ENCODE measurements at places on chromosomes 16 and 17.

GRCh38 chr17:57114085-57114673 lies 29.1 kb downstream of the AKAP1 start:
- DNase-seq = peak; percentile 30

DNA sequence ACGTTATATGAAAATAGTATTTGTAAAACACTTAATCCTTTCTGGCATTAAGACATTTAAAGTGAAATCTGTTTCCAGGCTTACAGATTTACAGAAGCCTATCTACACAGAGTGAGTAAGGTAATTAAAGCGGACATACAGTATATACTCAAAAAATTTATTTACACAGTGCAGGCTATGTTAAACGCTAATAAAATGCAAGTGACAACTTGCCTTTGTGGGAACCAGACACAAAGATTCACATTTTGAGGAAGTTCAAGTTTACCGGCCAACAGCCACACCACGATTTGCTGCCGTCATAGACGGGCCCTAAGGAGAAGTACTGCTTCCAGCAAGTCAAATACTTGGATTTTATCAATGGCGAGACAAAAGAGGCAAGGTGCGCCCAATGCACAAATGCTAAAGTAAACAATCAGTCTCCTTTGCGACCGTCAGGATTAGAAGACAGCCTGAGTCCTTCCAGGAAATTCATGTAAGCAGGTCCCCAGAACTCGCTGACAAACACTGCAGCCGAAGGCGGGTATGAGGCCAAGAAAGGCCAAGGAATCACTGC lies 801 bp downstream of the VPS35 start:
- DNase-seq = peak; percentile 77

DNA sequence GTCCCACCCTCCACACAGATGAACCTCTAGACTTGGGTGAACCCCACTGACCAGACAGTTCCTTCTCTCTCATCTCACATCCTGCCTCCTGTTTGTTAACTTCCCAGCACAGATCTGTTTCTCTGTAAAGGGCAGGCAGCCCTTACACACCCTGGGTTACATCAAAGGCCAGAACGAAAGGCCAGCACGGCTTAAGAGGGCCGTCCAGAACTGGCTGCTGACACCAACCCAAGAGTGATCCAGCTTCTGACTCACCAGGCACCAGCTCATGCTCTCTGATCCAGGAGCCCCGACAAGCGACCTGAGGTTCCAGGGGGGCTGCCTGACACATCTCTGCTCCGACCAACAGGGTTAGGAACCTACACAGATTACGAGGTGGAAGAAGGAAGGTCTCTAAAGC lies 86.9 kb downstream of the MRM3 start:
- DNase-seq = no peak

DNA sequence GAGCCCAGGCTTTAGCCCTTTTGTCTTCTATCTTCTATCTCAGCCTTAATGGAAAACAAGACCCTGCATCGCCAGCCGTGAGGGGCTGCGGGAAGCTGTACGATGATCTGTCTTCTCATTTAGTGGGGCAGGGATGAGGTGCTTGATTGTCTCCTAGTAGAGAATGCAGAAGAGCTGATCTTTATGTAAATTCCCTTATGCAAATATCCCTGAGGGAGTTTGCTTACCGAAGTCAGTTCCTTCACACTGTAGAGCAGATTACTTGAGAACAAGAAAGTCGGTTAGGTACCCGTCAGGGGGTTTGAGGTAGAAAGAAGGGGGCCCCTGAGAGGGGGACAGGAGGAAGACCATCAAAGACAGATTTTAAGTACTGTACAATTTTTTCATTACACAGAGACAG lies 66.2 kb downstream of the IRF8 start:
- DNase-seq = no peak

DNA sequence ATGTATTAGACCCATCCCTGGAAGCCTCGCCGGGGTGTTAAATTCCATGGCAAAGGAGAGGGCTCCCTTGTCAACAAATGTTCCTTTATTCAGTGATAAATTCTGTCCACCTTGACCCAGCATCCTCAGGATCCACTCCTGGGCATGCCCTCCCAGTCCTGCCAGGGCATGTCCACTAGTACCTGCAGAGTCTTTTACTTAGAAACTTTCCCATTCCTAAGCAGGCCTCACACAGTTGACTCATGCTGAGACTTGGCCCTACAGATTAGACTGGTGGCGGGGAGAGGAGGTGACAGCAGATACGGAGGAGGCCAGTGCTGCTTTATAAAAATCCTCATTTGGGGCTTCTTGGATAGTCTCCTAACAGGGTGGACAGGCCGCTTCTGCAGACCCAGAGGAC lies 88.8 kb downstream of the CYLD start:
- DNase-seq = no peak

- DNase-seq = no peak
Observed at GRCh38 chr17:78935419-78936323, 10.5 kb upstream of the TIMP2 start.

DNA sequence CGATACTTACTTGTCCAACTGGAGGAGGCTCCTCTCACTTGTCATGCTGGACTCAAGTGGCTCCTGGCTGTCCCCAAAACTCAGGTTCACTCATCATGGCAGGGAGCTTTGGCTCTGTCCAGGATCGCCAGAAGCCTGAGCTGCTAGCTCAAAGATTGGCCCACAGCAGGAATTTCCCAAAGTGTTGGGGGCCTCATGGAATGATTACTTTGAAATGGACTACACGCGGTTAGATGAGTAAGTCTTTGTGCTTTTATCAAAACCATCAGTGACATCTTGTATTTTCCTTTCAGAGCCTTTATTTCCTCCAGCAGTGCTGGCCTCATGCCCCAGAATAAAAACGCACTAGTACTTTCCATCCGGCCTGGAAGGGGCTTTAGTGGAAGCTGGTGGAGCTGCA lies 29.2 kb upstream of the PHB1 start:
- DNase-seq = no peak

DNA sequence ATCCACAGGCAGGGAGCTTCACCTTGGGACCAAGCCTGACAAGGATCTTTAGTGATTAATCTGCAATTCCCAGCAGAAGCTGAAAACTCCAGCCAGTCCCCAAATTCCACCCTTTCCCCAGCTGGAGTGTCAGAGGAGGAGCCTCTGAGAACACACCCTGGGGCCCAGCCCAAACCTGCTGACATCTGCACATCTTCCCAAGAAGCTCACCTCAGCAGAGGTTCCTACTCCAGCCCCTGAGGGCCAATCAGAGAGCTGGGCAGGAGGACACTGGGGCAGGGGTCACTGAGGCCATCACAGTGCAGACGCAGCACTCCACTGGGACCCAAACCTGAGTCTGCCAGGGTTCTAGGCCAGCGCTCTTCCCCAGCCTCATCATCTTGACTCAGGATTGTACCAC lies 44.9 kb downstream of the CNGB1 start:
- DNase-seq = no peak

DNA sequence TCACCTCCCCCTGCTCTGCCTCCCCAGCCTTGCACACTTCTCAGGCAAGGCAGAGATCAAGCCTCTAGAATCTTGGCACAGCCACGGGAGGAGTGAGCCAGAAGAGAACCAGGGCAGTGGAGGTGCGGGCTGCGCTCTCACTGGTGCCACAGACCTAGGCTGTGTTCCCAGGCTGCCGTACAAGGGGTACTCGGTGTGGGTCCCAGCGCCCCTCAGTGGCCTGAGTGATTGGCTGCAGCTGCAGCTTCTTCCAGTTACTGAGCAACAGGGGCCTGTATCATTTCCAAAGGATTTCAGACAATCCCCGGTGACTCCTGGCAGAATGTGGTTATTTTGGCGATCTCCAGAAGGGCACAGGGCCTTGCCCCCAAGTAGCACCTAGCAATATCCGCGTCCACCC lies 1852.1 kb downstream of the TP53TG3F start:
- DNase-seq = no peak

DNA sequence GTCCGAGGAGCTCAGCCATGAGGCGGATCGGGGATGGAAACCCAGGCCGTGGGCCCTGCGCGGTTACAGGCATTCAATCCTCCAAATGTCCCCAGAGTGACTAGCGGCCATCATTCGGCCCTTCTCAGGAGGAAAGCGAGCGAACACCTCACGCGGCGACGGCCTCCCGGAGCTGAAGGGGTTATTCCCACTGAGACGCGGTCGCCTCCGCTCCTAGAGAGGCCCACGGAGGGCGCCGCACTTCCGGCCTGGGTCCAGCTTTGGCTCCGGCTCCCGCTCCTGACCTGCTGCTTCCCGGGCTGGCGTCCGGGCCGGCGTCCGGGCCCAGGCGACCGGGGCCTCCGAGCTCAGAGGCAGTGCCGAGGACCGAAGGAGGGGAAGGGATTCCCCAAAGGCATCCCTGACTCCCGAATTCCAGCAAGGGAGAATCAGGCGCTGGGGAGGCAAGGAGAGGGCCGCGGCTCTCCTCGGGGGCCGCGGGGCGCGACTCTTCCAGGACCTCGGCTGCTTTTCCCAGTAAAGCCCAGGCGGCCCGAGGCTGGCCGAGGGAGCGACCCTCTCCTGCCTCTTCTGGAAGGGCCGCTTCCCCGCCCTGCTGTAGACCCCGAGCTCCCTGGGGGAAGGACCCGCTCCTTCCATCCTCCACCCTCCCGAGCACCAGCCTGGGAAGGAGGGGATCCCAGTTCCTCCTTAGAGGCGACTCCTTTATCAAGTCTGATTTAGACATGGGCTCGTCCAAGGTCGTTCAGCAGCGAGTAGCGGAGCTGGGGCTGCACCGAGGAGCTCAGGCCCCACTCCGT lies 18.6 kb upstream of the ZNF629 start:
- DNase-seq = peak; percentile 25

DNA sequence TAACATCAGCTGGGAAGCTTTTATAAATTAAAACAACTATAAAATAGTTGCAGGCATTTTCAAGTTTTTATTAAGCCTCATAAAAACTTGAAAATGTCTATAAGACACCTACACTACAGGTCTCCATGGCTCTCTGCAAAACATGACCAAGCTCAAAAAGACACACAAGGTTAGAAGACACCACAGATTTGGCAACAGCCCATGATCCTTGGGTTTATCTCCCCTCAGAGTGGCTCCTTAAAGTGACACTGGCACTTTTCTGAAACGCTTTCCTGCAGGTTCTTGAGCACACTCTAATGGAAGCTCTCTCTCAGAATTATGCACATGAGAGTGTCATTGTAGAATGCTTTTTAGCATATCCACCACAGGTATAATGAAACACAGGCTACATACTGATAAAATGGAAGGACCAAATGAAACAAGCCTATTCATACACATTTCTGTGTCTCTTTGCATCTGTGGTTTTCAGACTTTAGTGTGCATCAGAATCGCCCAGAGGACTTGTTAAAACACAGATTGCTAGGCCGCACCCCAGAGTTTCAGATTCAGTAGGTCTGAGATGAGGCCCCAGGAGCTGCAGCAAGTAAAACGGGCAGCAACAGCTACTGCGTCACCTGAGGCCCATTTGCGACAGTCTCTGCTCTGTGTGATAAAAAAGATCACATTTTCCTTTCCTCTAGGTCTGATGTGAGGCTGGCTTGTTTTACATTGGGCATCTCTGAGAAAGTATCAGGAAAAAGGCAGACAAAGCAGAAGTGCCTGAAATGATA lies 75.0 kb upstream of the WSB1 start:
- no peak for DNase-seq

DNA sequence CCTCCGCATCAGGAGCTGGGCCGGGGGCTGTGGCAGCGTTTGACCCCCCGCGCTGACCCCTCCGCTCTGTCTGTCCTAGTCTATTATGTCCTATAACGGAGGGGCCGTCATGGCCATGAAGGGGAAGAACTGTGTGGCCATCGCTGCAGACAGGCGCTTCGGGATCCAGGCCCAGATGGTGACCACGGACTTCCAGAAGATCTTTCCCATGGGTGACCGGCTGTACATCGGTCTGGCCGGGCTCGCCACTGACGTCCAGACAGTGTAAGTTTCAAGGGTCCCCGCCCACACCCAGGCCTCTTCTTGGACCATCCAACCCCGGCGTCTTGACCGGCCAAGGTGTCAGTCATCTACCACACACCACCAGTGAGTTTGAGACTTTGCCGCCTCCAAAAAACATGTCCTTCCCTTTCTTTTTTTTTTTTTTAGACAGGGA lies 548 bp downstream of the PSMB3 start:
- no peak for DNase-seq

GRCh38 chr17:76268015-76268749 lies 3.0 kb downstream of the UBALD2 start:
- DNase-seq = peak; percentile 89

- DNase-seq = peak; percentile 29
Observed at GRCh38 chr17:10616502-10617119, 40.5 kb downstream of the MYH3 start.

Data from AML-193 (cell line).